H9 (cell line): ENCODE measurements at places on chromosomes 4 and X.
A peak's percentile ranks its signal among the peaks of the same experiment; 100 is the strongest.

GRCh38 chr4:107970063-107970798, 19.5 kb upstream of the HADH start:
- no peaks in the 10 kb centered on the region for H3K4me1 ChIP-seq
- no peak overlapping the region for H3K27ac ChIP-seq
- H3K4me3 ChIP-seq: no peak overlapping the region
- H3K36me3 ChIP-seq: no peaks in the 10 kb centered on the region

DNA sequence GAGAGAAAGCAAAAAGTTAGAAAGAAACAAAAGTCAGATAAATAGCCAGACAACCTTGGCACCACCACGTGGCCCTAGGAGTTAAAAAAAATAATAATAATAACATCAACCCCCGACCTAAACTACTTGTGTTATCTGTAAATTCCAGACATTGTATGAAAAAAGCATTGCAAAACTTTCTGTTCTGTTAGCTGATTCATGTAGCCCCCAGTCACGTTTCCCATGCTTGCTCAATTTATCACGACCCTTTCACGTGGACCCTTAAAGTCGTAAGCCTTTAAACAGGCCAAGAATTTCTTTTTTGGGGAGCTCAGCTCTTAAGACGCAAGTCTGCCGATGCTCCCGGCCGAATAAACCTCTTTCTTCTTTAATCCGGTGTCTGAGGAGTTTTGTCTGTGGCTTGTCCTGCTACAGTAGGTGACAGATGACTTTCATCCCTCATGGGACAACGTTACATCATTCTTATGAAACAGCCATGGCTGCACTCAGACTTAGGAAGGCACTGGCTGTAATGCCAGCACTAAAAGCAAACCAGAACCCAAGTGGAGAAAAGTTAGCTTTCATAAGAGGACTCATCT, 520 bp downstream of the ACOX3 start:
- peak overlapping the region; percentile 24 for H3K27ac ChIP-seq
- H3K4me1 ChIP-seq: peaks cover 5% of the 10 kb centered on the region; the same call in 1 of the 2 replicates
- peaks cover 14% of the 10 kb centered on the region for H3K36me3 ChIP-seq
- peak overlapping the region; percentile 87 for H3K4me3 ChIP-seq
- no peaks in the 10 kb centered on the region for H3K27me3 ChIP-seq

GRCh38 chrX:41478381-41478911, 31.3 kb downstream of the NYX start:
- no peak for DNase-seq
- no peaks in the 10 kb centered on the region for H3K27me3 ChIP-seq
- peaks cover 12% of the 10 kb centered on the region; the same call in 1 of the 2 replicates for H3K36me3 ChIP-seq
- no peak overlapping the region for H3K27ac ChIP-seq

DNA sequence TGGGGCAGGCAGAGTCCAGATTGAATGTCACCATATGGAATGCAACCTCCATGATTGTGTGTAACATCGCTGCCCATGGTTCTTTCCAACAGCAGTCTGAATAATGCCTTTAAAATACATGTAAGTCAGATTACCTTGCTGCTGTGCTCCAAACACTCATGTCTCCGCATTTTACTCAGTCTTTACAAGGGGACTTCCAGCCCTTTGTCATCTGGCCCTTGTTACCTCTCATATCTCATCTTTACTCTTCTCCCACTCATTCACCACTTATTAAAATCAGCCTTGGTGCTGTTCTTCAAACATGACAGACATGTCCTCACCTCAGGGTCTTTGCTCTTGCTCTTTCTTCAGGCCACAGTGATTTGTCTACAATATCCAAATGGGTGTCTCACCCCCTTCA, 200.4 kb upstream of the GYPA start:
- H3K36me3 ChIP-seq: no peaks in the 10 kb centered on the region; the same call in 1 of the 2 replicates
- H3K4me1 ChIP-seq: no peaks in the 10 kb centered on the region; the same call in 1 of the 2 replicates
- no peak for DNase-seq
- H3K27me3 ChIP-seq: no peaks in the 10 kb centered on the region
- H3K4me3 ChIP-seq: no peak overlapping the region

GRCh38 chrX:94252211-94252610, 578.2 kb downstream of the FAM133A start:
- no peak overlapping the region for H3K4me3 ChIP-seq
- H3K4me1 ChIP-seq: no peaks in the 10 kb centered on the region
- no peaks in the 10 kb centered on the region for H3K27me3 ChIP-seq
- no peak overlapping the region for H3K27ac ChIP-seq

DNA sequence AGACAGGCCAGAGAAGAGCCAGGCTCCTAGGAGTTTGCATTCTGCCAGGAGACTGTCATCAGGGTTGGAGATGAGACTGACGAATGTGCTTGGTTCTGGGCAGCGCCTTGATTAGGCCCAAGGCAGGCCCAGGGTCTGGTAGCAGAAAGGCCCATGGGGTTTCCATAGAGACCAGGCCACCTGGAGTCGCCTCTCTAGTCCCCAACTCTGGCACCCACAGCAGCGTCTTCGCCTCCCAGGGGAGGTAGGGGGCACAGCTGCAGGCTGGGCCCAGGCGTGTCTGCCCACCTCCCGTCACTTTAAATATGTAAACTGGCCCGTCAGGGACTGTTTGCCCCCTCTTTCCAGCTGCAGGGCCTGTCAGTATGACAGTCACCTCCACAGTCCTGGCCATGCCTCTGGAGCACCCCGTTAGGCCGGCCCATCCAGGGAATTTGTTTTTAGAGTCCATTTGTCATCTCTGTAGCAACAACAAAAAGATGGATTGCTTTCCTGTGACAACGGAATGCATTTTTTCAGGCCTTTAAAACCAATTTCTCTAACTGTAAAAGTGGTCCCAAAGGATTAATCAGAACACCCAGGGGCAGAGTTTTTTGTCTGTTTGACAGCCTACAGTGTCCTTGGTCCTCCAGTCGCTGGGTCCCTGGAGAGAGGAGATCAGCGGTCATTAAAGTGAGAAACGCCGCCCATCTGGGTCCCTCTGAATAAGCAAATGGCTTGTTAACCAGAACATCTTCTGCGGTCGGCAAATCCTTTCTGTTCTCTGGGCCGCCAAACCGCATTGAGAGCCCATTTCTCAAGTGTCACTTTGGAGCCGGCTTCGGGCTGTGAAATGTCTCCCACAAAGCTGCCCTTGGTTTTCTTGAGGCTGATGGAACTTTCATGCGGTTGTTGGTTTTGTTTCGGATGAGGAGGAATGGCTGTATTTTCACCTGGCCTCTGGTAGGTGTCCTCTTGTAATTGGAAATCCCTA, 153.0 kb upstream of the PSAPL1 start:
- no peaks in the 10 kb centered on the region; the same call in none of the 2 replicates for H3K4me1 ChIP-seq
- H3K27ac ChIP-seq: no peak overlapping the region
- H3K27me3 ChIP-seq: no peaks in the 10 kb centered on the region
- no peak overlapping the region for H3K4me3 ChIP-seq
- no peak for DNase-seq

DNA sequence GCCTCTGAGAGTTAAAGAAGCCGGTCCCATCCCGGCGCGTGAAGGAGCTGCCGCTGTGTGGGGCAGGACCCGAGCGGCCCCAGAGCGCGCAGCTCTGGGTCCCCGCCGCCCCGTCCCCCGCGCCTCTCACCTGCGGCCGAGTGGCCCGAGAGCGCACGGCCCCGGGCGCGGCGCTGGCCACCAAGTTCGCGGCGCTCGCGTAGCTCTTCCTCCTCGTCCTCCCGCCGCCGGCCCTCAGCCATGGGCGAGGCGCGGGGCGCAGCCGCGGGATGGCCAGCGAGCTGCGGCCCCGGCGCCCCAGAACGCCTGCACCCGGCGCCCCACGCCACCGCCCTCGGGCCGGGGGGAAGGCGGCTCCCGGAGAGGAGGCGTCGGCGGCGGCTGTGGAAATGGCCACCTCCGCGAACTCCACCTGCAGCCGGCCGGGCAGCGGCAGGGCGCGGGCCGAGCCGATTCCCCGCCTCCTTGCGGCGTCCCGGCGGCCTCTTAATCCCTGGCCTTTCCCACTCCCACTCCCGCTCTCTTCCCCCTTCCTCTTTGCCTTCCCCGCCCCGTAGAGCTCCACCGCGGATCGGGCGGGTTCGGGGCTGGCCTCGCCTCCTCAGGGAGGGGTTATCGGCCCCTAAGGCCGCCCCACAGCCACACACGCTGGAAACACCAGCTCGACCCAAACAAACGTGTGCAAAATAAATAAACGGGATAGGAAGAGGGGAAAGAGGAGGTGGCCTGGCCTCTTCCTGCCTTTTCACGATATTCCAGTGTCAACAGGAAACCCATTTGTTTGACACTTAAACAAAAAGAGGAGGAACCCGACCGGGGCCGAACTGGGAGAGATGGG, at the start of gene SH3D19:
TSS of gene SH3D19 (minus strand) at position 495 of the 838 bp plus-strand sequence. CDS start at position 242, 253 bp downstream.
- peak; percentile 52 for DNase-seq
- peak within 1 kb of the TSS; percentile 45 for H3K27ac ChIP-seq
- no peaks in the 10 kb centered on the region; the same call in 1 of the 2 replicates for H3K36me3 ChIP-seq
- H3K4me3 ChIP-seq: peak within 1 kb of the TSS; percentile 95
- H3K4me1 ChIP-seq: peaks cover 2% of the 10 kb centered on the region; the same call in 1 of the 2 replicates
- H3K27me3 ChIP-seq: no peaks in the 10 kb centered on the region

GRCh38 chrX:46341767-46342322, 203.4 kb downstream of the ZNF674 start:
- no peak overlapping the region for H3K4me3 ChIP-seq
- DNase-seq: no peak
- H3K27ac ChIP-seq: no peak overlapping the region
- H3K36me3 ChIP-seq: peaks cover 6% of the 10 kb centered on the region

GRCh38 chrX:133444196-133444595, 28.9 kb upstream of the GPC4 start:
- peaks cover 29% of the 10 kb centered on the region; the same call in 1 of the 2 replicates for H3K4me1 ChIP-seq
- H3K27me3 ChIP-seq: no peaks in the 10 kb centered on the region
- no peaks in the 10 kb centered on the region for H3K36me3 ChIP-seq
- H3K4me3 ChIP-seq: no peak overlapping the region

GRCh38 chr4:108511618-108512017, 108.8 kb upstream of the RPL34 start:
- no peaks in the 10 kb centered on the region for H3K4me1 ChIP-seq
- no peaks in the 10 kb centered on the region for H3K36me3 ChIP-seq
- H3K27ac ChIP-seq: no peak overlapping the region
- H3K4me3 ChIP-seq: no peak overlapping the region

GRCh38 chr4:25128671-25129070, 31.6 kb downstream of the SEPSECS start:
- H3K4me1 ChIP-seq: peaks cover 2% of the 10 kb centered on the region; the same call in 1 of the 2 replicates
- H3K4me3 ChIP-seq: no peak overlapping the region
- no peak for DNase-seq
- H3K27ac ChIP-seq: no peak overlapping the region

DNA sequence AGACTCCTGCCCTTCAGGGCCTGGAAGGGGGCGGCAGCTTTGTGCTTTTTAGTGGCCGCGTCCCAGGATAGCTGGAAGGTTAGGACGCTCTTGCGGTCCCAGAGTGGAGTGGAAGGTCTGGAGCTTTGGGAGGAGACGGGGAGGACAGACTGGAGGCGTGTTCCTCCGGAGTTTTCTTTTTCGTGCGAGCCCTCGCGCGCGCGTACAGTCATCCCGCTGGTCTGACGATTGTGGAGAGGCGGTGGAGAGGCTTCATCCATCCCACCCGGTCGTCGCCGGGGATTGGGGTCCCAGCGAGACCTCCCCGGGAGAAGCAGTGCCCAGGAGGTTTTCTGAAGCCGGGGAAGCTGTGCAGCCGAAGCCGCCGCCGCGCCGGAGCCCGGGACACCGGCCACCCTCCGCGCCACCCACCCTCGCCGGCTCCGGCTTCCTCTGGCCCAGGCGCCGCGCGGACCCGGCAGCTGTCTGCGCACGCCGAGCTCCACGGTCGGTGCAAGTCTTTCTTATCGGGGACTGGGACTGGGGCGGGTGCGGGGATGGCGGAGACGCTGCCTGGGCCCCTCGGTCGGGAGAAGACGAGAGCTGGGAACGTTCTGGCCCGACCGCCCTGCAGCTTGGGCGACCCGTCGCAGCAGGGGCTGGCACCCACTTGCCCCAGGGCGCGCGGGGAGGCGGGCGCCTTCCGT, at the start of gene EDNRA:
TSS of gene EDNRA (plus strand) at position 207 of the 686 bp plus-strand sequence. CDS start 4,585 bp downstream, outside the sequence.
- peak; percentile 43 for DNase-seq
- peaks cover 13% of the 10 kb centered on the region; the same call in 1 of the 2 replicates for H3K27me3 ChIP-seq
- H3K27ac ChIP-seq: no peak within 1 kb of the TSS
- no peaks in the 10 kb centered on the region for H3K36me3 ChIP-seq

DNA sequence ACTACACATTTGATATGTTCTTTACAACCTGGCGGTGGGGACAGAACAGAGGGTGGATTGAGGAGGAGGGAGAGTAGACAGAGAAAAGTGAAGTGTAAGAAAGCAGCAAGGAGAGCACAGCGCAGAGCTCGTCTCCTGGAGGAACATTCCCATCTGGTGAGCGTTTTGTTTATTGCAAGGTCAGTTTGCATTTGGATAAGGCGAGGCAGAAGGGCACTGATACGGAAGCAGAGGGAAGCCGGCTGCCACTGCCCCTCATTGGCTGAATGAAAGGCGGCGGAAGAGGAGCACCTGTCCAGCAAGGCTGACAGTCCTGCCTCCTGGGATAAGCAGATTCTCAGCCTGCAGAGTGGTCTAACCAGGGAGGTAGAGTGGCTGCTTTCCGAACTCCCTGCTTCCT, 83.2 kb downstream of the GPR143 start:
- H3K4me1 ChIP-seq: no peaks in the 10 kb centered on the region
- no peak overlapping the region; the same call in 2 of the 3 replicates for H3K4me3 ChIP-seq
- peak; percentile 35 for DNase-seq
- H3K27me3 ChIP-seq: no peaks in the 10 kb centered on the region
- no peak overlapping the region for H3K27ac ChIP-seq

GRCh38 chrX:11597479-11597878, 68.2 kb downstream of the ARHGAP6 start:
- DNase-seq: no peak
- no peak overlapping the region for H3K4me3 ChIP-seq
- no peak overlapping the region for H3K27ac ChIP-seq
- H3K36me3 ChIP-seq: peaks cover 4% of the 10 kb centered on the region; the same call in 2 of the 3 replicates

- H3K4me3 ChIP-seq: no peak overlapping the region
- no peak overlapping the region for H3K27ac ChIP-seq
- H3K4me1 ChIP-seq: peaks cover 3% of the 10 kb centered on the region; the same call in 1 of the 2 replicates
- H3K27me3 ChIP-seq: no peaks in the 10 kb centered on the region
- DNase-seq: no peak
Observed at GRCh38 chrX:133258481-133258880, 40.3 kb upstream of the TFDP3 start.

DNA sequence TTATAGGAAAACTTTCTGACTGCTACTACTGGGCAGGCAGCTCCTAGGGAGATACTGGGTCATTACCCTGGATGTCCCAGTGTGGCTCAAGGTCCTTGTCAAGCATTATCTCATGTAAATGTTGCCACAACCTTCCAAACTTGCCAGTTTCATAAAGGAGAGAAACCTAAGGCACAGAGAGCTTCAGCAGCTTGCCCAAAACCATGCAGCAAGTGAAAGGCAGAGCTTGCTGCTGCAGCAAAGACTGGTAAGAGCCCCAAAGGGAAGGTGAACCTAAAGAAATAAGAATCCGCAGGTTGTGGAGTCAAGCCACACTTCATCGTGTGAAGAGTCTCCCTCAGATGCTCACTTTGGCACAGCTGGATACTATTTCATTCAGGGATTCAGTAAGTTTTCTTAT, 2.3 kb downstream of the MPP1 start:
- no peak overlapping the region for H3K27ac ChIP-seq
- H3K4me1 ChIP-seq: peaks cover 3% of the 10 kb centered on the region; the same call in 1 of the 2 replicates
- peaks cover 7% of the 10 kb centered on the region for H3K36me3 ChIP-seq

GRCh38 chr4:4541040-4541631, 712 bp downstream of the STX18 start:
- H3K27ac ChIP-seq: no peak overlapping the region
- peaks cover 5% of the 10 kb centered on the region; the same call in 2 of the 3 replicates for H3K36me3 ChIP-seq
- no peak for DNase-seq
- H3K4me3 ChIP-seq: peak overlapping the region; percentile 98

- H3K4me3 ChIP-seq: peak overlapping the region; percentile 70
- H3K27ac ChIP-seq: no peak overlapping the region
- peaks cover 18% of the 10 kb centered on the region; the same call in 1 of the 2 replicates for H3K27me3 ChIP-seq
- H3K36me3 ChIP-seq: no peaks in the 10 kb centered on the region
Observed at GRCh38 chrX:140510895-140511295, 6.0 kb upstream of the SOX3 start.
